Thoracic aorta (tissue), 2 donors: ENCODE measurements at places on chromosomes 16 and 17. TPM values are rescaled to one million over a fixed set of nuclear protein-coding genes. Genes with fewer than 3 reads are reported as not detected.
A peak's percentile ranks its signal among the peaks of the same experiment; 100 is the strongest.

CDRT15L2 gene
- total RNA-seq, result not detected

DNA sequence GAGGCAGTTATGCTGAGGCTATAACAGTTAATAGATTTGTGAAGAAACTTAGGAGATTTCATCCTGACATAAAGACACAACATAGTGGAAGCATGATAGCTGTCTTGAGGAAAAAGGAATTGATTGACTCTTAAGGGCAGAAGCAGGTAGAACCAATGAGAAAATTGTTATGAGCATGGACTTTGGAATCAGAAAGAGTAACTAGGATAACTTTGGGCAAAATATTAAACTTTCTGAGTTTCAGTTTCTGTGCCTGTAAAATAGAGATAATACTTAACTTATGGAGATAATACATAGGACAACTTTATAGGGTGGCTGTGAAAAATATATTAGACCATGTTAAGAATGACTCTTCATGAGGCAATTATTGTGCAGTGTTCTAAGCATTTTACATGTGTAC lies 696.5 kb downstream of the CDH11 start:
- DNase-seq, result no peak

DNA sequence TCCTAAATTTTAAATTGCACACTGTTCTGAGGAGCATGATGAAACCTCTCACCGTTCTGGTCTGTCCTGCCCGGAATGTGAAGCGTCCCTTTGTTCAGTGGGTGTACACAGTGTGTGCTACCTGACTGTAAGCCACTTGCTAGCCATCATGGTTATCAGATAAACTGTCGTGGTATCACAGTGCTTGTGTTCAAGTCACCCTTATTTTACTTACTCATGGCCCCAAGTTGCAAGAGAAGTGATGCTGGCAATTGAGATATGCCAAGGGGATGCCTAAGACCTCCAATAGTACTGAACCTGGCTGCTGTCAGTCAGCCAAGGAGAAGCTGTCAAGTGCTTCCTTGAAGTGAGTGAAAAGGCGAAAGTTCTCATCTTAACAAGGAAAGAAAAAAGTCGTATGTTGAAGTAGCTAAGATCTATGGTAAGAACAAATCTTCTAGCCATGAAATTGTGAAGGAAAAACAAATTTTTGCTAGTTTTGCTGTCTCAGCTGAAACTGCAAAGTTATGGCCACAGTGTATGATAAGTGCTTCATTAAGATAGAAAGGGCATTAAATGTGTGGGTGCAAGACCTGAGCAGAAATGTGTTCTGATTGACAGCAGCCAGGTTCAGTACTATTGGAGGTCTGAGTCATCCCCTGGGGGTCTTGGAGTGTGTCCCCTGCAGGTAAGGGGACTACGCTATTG lies 5.8 kb downstream of the PIK3R6 start:
- no peak for DNase-seq

PCGF2 gene
- 28.4 TPM for total RNA-seq

GRCh38 chr16:87765776-87766484 lies at the start of gene KLHDC4:
Gene KLHDC4, minus strand, starts transcription at chr16:87765986. Its CDS starts 96 bp downstream, at chr16:87765890.
- peak; percentile 65 for DNase-seq

- DNase-seq, result no peak
Measured at GRCh38 chr16:48887646-48888210, 277.7 kb upstream of the N4BP1 start.

GRCh38 chr16:74601126-74601871 lies 5.6 kb downstream of the GLG1 start:
- no peak for DNase-seq
